ENCODE measurements at places on chromosomes 5 and 9. TPM values are rescaled to one million over a fixed set of nuclear protein-coding genes. Genes with fewer than 3 reads are reported as not detected.

DNA sequence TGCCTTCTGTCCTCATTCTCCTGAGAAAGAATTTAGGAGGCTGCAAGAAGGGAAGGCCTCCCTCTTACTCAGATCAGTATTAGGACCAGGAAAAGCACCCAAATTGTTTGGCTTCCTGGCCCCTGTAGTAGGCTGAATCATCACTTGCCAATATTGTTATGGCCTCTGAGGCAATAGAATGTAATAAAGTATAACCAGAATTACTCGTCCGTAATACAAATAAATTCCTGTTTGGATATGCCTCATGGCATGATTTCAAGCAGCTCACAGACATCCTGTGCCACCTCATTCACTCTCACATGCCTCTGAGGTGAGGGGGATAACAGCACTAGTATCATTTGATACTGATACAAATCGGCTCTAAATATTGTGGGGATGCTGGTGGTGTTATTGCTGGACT is 427.3 kb downstream of the ISL1 start:
- DNase-seq: no peak

GRCh38 chr5:74019923-74020322 is 393.9 kb downstream of the ARHGEF28 start:
- no peak for DNase-seq

DNA sequence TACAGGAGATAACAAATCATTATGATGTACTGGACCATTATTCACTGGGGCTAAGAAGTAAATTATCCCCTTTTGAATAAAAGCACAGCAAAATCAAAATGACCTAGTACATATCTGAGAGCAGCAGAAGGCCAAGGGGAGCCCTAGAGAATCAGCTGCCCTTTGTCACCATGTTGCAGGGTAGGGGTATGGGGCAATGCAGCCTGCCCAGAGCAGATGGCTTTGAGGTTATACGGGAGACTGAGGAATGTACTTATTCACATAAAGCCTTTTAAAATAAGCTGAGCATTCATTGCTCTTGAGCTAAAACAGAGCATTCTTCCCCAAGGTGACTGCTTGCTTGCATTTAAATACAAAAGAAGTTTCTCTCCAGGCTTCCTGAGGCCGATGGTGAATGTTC is 2.6 kb upstream of the TNFAIP8 start:
- DNase-seq: no peak

The PCDHB1 gene
- not detected for total RNA-seq

The ANKRD18A gene
- 1.7 TPM for total RNA-seq

The ITK gene
- 231 TPM for total RNA-seq

The SOWAHA gene
- not detected for total RNA-seq
